Activated CD4-positive, alpha-beta T cell treated with anti-CD3 and anti-CD28 coated beads, Interleukin-2, amount 50 U/mL, for 48 hours (primary cell): ENCODE measurements at places on chromosomes 6 and 20.

DNA sequence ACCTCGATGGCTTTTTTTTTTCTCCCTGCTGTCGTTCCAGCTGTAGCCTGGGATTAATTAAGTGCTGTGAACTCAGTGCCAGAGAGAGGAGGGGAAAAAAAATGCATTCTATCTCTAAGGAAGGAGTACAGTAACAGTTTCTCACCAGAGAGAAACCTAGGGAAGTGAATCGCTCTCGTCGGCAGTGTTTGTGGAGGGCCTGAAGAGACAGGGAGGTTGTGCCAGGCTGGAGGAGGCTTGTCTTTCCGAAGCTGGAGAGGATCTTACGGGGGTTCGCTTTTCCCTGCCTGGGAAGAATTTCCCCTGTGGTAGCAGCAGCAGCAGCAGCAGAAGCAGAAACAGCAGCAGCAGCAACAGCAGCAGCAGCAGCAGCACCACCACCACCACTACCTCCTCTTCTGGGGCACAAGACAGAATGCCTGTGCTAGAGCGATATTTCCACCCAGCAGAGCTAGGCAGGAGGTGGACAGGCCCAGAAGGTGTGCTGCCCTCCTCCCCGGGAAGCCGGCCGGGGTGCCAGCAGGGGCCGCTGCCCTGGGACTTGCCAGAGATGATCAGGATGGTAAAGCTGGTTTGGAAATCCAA, 186.5 kb downstream of the PDE7B start:
- no peak for DNase-seq

- DNase-seq: no peak
Measured at GRCh38 chr6:10373642-10374359, 41.1 kb downstream of the TFAP2A start.

GRCh38 chr6:56349194-56349593, 101.8 kb upstream of the COL21A1 start:
- no peak for DNase-seq

DNA sequence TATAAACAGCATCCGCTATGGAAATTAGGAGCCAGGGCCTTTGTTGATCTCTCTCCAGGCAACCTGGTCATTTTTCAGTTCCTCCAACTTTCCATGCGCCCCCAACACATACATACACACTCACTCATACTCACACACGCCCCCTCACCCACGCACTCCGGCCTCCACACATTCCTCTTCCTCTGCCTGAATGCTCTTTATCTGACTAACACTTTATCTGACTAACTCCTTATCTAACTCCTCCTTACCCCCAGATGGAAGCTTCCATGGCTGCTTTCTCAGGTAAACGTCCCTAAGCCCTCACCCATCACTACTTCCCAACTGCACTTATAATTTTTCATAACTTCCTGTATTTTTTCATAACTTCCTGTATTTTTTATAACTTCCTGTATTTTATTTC, 17.4 kb downstream of the CASS4 start:
- peak; percentile 57 for DNase-seq

- no peak for DNase-seq
Measured at GRCh38 chr6:27829453-27830211, 82.6 kb downstream of the OR2B2 start.

DNA sequence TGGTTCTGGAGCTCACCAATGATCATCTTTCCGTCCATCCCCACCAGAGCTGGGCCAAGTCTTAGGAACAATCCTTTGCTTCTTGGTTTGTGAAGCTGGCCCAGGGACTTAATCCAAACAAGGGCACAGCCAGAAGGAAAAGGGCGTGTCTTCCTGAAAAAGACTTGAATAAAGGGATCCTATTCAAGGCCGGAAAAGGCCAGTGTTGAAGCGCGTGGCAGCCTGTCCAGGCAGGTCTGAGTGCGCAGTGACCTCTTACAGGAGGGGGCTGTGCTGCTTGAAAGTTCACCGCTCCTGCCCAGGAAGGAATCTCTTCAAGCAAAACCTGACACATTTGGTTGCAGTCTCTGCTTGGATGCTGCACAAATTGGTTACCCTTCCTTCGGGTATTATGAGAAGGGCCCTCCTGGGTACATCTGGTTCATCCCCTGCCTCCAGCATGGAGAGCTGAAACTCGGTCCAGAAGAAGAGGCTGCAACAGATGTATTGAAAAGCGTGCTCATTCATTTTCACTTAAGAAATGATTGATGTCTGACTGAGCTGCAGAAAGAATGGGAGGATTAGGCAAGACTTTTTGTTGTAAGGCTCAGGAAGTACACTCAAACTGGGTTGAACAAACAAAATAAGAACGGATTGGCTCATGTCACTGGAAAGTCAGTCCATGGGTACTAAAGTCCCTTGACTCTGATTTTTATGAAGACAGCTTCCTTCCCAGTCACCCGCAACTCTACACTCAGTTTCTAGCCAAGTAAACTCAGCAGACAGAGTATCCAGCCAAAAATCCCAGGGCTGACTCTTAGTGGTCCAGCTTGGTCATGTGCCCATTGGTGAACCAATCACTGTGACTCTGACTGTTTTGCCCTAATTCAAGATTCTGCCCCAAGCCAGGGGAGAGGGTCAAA, 136.3 kb downstream of the TFAP2C start:
- no peak for DNase-seq
